NCI-H2171 treated with DMSO at 0.1 percent for 48 hours (cell line): ENCODE measurements at places on chromosomes 12 and 14.

- no peak for DNase-seq
Observed at GRCh38 chr12:83067981-83068380, 381.3 kb downstream of the TMTC2 start.

- no peak for DNase-seq
Observed at GRCh38 chr14:55129428-55130195, 560 bp downstream of the LGALS3 start.

GRCh38 chr12:27193854-27194544 is 50.1 kb upstream of the STK38L start:
- DNase-seq = no peak

GRCh38 chr12:65415826-65416225 is 137.3 kb downstream of the MSRB3 start:
- no peak for DNase-seq

- peak; percentile 58 for DNase-seq
Observed at GRCh38 chr14:58808828-58809227, 171.1 kb downstream of the DACT1 start.

GRCh38 chr12:80698847-80699542 is 8.4 kb upstream of the MYF6 start:
- no peak for DNase-seq

- DNase-seq = no peak
Observed at GRCh38 chr14:101004954-101005353, 101.4 kb upstream of the RTL1 start.
